ENCODE measurements at places on chromosomes 1 and 21.

GRCh38 chr1:25559031-25559430 is 15.6 kb downstream of the LDLRAP1 start:
- no peak for DNase-seq

- DNase-seq: no peak
Measured at GRCh38 chr1:180961622-180962021, 48.9 kb downstream of the KIAA1614 start.

GRCh38 chr1:24935615-24936484 is 5.8 kb upstream of the RUNX3 start:
- no peak for DNase-seq

- DNase-seq: no peak
Measured at GRCh38 chr1:59078070-59078800, 218.7 kb upstream of the FGGY start.

DNA sequence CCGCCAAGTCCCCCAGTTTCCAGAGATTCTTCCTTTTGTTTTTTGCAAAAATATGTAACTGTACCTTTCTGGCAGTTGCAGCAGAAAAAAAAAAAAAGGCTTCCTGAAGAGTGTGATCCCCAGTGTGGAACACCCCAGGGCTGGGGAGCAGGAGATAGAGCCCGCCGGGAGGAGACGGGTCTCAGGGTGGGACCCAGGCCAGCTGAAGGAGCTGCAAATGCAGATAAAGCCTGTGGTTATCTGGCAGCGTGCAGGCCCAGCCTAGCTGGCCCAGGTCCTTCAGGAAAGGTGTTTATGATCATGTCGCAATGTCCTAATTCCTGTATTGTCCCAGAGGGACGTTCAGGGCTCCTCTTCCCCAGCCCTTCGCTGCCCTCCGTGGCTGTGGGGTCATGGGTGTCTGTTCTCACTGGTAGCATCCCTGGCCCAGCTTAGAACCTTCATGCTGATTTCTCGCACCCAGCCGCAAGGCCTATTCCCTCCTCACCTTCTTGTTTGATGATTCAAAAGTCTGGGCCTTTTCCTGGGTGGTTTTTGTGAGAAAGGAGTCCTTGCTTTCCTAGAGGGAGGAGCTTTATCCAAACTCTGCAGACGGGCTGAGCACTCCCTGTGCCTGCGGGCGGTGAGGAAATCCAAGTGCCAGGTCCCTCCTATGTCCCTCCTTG is 26.2 kb downstream of the RNF187 start:
- DNase-seq: no peak

GRCh38 chr21:25512095-25513081 is 94.9 kb downstream of the MRPL39 start:
- no peak for DNase-seq

DNA sequence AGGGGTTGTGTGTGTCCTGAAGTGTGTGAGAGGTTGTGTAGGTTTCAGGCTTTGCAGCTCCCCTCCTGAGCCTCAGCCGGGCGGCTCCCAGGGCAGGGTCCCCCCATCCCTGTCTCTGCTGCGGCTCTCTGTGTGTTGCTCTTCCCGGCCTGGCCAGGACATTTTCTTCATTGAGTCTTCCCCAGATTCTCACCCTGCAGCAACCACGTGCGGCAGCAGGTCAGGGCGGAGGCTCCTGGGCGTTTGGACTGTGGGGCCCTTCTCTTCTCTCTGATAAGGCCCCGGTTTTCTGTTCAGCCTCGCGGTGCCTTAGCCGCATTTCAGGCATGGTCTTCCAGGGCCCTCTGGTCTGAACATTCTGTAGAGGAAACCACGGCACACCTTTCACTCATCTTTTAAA is 1.8 kb upstream of the TCP10L start:
- no peak for DNase-seq

- DNase-seq: no peak
Measured at GRCh38 chr21:42235593-42235992, 16.7 kb downstream of the ABCG1 start.

DNA sequence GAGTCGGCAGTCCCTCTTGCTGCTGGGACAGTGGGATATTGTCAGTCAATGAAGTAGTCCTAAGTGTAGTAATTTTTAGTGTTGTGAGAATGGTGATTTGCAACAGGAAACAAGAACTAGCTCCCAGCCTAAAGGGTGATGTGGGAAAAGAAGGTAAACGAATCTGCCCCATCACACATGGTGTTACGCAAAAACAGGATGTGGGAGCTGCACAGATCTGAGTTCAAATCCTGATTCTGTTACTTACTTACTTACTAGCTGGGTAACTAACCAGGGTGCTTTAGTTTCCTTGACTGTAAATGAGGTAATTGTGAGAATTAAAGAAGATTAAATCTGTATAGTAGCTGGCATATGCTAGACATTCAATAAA is 22.3 kb downstream of the NAV1 start:
- no peak for DNase-seq

- DNase-seq: no peak
Measured at GRCh38 chr1:48099072-48099773, 102.0 kb upstream of the TRABD2B start.

GRCh38 chr1:212529211-212529741 is 79.3 kb upstream of the ATF3 start:
- DNase-seq: no peak

DNA sequence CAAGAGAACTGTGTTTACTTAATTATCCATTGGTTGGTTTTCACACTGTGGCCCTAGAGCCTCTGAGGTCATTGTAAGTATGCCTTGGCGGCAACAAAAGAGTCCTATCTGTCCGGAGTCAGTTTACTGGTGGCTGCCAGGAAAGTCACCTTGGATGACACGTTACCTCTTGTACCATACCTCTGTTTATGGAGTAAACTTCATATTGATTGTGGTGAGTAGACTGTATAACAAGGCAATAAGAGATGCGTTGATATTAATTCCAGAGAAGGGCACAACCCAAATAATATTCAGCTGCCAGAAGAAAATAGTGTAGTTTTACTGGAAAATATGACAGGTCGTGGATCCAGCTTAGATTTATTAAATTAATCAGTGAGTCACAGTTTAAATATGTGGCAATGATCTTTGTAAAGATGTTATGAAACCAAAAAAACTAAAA is 20.4 kb upstream of the KIF14 start:
- DNase-seq: no peak

DNA sequence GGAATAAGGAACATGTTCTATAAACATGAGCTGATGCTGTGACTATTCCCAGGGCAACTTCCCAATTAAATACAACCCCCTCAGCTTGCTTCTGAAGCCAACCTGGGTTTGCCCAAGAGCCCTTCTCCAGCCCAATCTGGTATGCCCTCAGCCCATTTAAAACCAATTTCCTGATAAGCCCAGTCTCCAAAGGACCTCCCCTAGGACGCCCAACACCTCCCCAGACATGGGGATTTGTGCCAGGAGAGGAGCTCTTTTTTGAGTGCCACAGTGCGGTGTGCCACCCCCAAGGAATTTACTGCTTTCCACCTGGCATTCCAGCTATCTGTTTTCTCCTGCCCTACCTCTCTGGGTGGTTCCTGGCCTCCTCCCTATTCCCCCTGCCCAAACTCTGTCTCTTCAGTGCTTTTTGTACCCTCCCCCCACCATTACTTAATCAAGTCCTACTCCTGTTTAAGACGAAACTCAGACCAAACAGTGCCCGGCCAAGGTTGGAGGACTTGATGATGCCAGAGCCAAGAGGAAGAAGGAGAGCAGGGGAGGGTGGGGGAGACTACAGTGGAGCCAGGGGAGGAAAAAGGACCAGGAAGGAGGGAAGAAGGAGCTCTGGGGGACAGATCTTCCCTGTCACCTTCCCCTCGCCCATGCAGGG is 11.4 kb upstream of the EFNA1 start:
- no peak for DNase-seq

DNA sequence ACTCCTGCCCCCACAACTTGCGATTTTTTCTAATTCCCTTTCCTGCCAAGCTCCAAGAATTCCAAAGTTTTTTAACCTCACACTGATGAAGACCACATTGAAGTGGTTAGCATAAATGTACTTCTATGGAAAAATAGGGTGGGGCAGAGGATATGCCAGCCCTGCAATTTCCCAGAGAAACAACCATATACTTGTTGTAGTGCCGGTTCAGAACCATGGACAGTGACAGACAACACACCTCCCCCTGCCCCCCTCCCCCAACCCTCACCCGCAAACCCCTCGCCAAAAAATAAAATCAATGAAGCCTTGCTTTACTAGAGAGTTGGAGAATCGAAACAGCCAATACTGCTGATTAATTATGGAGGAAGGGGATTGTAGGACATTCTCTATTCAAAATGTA is 109.5 kb upstream of the GRIK3 start:
- DNase-seq: no peak

DNA sequence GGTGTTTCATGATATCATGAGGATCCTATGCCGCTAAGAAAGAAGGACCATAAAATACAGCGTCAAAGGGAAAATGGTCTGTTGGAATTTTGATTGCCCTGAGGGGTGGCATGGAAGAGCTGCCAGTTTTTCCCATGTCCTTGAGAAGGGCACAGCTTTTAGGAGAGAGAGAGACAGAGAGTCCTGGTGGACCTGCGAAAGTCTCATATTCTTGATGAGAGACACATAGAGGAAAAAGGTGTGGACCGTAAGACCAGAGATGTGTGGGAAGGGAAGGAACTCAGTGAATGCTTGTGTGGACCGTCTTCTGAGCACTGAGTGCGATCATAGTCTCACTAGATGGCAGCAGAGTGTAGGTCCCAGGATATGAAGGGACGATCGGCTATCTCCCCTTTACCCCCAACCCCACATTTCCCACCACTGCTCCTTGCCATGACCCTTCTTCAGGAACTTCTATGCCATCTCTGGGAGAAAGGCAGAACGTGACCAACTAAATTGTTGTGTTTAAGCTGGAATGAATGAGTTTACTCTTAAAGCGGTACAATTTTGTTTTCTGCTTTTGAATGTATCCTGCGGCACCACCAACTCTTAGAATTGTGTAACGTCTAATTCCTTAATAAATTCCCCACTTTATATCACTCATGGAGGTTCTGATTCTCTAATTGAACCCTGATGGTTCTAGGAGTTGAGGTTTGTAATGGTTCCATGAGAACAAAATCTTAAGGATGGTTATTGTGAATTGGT is 117.7 kb downstream of the CTH start:
- DNase-seq: no peak

- DNase-seq: no peak
Measured at GRCh38 chr21:18058731-18059398, 185.8 kb upstream of the CHODL start.

DNA sequence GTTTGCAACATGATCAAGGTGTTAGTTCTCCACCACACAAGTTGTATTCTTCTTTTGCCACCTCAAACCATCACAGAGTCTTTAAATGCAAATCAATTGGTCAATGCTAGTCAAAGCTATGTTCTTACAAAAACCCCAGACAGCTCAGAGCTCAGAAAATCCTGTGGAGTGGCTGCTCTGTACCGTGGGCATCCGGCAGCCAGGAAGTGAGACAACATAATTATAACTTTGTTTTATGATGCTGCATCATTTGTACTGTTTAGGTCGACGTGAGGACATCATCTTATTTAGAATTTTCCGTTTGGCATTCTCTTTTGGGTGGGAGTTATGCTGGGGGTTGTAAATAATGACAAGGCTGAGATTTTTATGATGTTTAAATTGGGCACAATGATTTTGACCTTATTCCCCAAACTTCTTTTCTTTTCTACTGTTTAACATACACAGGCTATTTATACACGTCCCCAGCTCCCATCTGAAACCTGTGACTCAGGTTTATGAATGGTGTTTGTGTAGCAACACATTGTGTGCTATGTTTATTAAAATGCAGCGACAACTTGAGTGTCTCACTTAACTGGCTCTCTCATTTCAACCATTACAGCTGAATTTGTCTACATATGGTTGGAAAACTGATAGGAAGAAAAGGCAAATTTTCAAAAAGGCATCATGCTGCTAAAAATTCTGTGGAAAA is 124.0 kb downstream of the CNIH3 start:
- DNase-seq: no peak

- no peak for DNase-seq
Measured at GRCh38 chr21:42079939-42080787, 9.0 kb downstream of the UMODL1 start.

GRCh38 chr1:210117198-210117597 is 115.4 kb upstream of the SERTAD4 start:
- DNase-seq: no peak

DNA sequence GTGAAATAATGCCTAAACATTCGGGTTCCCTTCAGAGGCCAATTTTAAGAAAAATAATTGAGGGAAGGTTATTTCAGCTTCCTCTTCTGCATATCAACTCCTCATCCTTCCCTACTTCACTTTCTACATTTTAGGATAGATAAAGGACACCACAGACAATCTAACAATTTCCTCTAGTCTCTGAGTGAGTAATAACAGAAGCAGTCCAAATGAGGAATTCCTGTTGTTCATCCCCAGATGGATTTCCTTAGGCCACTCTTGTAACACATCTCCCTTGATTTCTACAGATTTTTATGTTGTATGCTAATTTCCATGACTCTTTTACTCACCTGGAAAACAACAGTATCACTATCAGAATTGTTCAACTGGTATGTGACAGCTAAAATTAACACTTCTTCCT is 87.7 kb upstream of the LYPLAL1 start:
- no peak for DNase-seq

DNA sequence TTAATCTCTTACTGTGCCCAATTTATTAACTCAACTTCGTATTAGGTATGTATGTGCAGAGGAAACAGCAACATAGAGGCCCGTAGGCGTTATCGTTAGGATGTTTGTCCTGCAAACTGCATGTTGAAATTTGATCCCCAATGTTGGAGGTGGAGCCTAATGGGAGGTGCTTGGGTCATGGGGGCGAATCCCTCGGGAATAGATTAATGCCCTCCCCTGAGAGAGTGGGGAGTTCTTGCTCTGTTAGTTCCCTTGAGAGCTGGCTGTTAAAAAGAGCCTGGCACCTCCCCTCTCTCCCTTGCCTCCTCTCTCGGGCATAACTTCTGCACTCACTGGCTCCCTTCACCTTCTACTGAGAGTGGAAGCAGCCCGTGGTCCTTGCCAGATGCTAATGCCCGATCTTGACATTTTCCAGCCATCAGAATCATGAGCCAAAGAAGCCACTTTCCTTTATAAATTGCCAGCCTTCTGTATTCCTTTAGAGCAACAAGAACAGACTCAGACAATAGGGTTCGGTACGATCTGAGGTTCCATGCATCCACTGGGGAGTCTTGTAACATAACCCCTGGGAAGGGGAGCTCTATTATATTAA is 149.0 kb upstream of the RAB4A start:
- DNase-seq: no peak

All from activated T-helper 9 cell treated with anti-CD3 and anti-CD28 coated beads, Interleukin-2, amount 50 U/mL, for 16 hours (primary cell).